ENCODE measurements at places on chromosomes 12 and 14. TPM values are rescaled to one million over a fixed set of nuclear protein-coding genes. Genes with fewer than 3 reads are reported as not detected.
A peak's percentile ranks its signal among the peaks of the same experiment; 100 is the strongest.

GRCh38 chr12:30796313-30796780, 41.6 kb upstream of the CAPRIN2 start:
- peak overlapping the region; percentile 58 for H3K4me3 ChIP-seq
- no peaks in the 10 kb centered on the region for H3K36me3 ChIP-seq
- peaks cover 21% of the 10 kb centered on the region for H3K4me1 ChIP-seq
- H3K27ac ChIP-seq = no peak overlapping the region

DNA sequence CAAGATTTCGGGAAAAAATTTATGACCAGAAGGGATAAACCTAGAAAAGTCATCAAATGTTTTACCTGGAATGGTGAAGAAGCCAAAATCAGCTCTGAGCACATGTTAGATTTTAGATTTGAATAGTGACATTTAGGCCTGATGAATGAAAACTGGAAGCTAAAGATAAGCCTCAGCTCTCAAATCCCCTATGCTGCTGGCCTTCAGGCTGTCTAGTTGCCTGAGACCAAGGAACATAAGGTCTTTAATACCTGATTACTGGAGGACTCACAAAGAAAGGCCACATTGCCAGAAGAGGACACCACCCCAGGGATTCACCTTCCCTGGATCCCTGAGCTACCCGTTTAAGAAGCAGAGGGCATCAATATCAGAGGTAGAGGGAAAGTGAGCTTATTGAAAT, 56.6 kb downstream of the BCL2L14 start:
- no peak for DNase-seq
- H3K36me3 ChIP-seq = no peaks in the 10 kb centered on the region
- no peak overlapping the region for H3K27ac ChIP-seq
- no peak overlapping the region for H3K4me3 ChIP-seq

DNA sequence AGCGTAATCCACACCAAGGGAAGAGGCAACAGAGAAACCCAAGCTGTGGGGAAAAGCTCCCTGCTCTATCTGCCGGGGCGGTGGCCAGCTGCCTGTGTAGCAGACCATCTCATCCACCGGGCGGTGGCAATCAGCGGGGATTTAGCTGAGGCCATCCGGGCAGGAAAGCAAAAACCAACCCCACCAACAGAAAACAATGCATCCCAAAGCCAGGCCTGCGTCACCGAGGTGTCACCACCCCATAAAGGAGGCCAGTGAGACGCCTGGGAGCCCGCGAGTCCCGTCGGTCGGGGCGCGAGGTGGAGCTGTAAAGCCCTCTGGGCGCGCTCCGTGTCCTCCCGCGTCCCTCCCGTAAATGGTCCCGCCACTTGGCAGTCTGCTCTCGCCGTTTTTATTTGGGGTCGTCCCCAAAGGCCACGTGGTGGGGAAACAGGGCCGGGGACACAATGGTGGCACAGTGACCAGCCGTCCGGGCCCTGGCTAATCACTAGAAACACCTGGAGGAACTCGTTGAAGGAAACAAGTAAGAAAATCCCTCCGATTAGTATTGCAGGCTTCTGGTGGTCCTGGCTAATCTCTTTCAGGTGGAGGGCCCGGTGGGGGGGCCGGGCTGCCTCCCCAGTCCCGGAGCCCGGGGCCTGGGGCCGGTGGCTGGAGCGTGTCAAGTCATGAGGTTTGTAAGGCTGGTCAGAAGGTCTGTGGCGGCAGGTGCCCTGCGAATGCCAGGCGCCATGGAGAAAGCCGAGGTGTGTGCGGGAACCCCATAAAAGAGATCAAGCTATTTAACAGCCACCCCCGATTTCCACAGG, 94.7 kb upstream of the GSC start:
- H3K4me3 ChIP-seq = no peak overlapping the region
- H3K4me1 ChIP-seq = no peaks in the 10 kb centered on the region
- no peak overlapping the region for H3K27ac ChIP-seq
- H3K27me3 ChIP-seq = no peaks in the 10 kb centered on the region

GRCh38 chr14:103859416-103860202, 12.2 kb upstream of the PPP1R13B start:
- no peak overlapping the region for H3K4me3 ChIP-seq
- no peaks in the 10 kb centered on the region for H3K27me3 ChIP-seq

DNA sequence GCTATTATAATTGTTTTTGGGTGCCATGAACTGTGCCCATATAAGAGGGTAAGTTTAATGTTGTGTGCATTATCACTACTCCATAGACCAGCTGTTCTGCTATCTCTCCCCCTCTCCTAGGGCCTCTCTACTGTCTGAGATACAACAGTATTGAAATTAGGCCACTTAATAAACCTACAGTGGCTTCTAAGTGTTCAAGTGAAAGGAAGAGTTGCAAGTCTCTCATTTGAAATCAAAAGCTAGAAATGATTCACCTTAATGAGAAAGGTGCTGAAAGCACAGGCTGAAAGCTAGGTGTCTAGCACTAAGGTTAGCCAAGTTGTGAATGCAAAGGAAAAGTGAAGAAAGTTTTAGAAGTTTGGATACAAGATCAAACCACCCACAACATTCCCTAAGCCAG, 168.0 kb downstream of the SLC16A7 start:
- DNase-seq = no peak
- H3K4me3 ChIP-seq = no peak overlapping the region
- H3K36me3 ChIP-seq = no peaks in the 10 kb centered on the region
- no peaks in the 10 kb centered on the region for H3K4me1 ChIP-seq

- peaks cover 96% of the 10 kb centered on the region for H3K36me3 ChIP-seq
- no peak overlapping the region for H3K27ac ChIP-seq
- H3K27me3 ChIP-seq = no peaks in the 10 kb centered on the region
- no peak for DNase-seq
- H3K4me3 ChIP-seq = no peak overlapping the region
- no peaks in the 10 kb centered on the region for H3K4me1 ChIP-seq
Observed at GRCh38 chr12:120764816-120765215, 39.2 kb downstream of the ACADS start.

- no peak overlapping the region for H3K4me3 ChIP-seq
- H3K4me1 ChIP-seq = no peaks in the 10 kb centered on the region
- no peak for DNase-seq
- no peak overlapping the region for H3K27ac ChIP-seq
- H3K36me3 ChIP-seq = peaks cover 87% of the 10 kb centered on the region
Observed at GRCh38 chr12:128928361-128928760, 75.1 kb downstream of the GLT1D1 start.

GRCh38 chr14:24145690-24146452, 539 bp downstream of the PSME2 start:
- peaks cover 34% of the 10 kb centered on the region for H3K4me1 ChIP-seq
- no peaks in the 10 kb centered on the region for H3K27me3 ChIP-seq
- DNase-seq = peak; percentile 29
- peak overlapping the region; percentile 84 for H3K4me3 ChIP-seq

GRCh38 chr12:92136965-92137721, 8.5 kb downstream of the BTG1 start:
- peak overlapping the region; percentile 92 for H3K27ac ChIP-seq
- DNase-seq = peak; percentile 71
- H3K36me3 ChIP-seq = peaks cover 35% of the 10 kb centered on the region
- H3K4me3 ChIP-seq = peak overlapping the region; percentile 92
- no peaks in the 10 kb centered on the region for H3K27me3 ChIP-seq

GRCh38 chr12:90574676-90575075, 380.3 kb downstream of the CCER1 start:
- H3K4me3 ChIP-seq = no peak overlapping the region
- H3K4me1 ChIP-seq = no peaks in the 10 kb centered on the region
- DNase-seq = no peak
- no peak overlapping the region for H3K27ac ChIP-seq
- no peaks in the 10 kb centered on the region for H3K27me3 ChIP-seq

DNA sequence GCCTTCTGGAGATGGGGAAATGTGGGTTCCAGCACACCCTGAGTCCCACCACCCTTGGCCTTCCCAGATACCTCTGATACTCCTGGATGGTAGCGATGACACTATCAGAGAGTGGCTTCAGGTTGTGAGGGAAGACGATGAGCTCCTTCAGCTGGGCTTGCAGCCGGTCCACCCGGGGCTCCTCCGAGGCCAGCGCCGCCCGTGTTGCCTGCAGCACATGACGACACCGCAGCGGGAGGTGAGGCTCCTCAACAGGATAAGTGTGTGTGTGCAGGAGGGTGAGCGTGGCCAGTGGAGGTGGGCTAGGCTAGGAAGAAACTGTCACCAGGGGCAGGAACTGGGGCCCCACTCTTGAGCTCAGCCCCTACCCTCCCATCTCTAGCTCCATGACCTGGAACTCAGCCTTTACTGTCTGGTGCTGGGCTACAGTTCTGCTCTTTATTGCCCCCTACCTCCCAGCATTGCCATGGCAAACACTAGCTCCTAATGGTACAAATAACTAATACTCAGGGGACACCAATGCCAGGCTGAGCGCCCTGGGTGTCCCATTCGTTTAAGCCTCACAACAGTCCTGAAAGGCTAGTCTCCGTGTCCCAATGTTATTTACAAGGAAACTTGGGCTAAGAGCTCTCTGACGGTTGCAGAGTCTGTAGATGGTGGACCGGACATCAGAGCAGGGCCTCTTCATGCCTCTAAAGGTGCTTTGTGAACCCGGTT, 64.1 kb downstream of the SYNE3 start:
- H3K36me3 ChIP-seq = peaks cover 100% of the 10 kb centered on the region
- H3K27me3 ChIP-seq = no peaks in the 10 kb centered on the region
- no peaks in the 10 kb centered on the region for H3K4me1 ChIP-seq
- no peak overlapping the region for H3K4me3 ChIP-seq

DNA sequence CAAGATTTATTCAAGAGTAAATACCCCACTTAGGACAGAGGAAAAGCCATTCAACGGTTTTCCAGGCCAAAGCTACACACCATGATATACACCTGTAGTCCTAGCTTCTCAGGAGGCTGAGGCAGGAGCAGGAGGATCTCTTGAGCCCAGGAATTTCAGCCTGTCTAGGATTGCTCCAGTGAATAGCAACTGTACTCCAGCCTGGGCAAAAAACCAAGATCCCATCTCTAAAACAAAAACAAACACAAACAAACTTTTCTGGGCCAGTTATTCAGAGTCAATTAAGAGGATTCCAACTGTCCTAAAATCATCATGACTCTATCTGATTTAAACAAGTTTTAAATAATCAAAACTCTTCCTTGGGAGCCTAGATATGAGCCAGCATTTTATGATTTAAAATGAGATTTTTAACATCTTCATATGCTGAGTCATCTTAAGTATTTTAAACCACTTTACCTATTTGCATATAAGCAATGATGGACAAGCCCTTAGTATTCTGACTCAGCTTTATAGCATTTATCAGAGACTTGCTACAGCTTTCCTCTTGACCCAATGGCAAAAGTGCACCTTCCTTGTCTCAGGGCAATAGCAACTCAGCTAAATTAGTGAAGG, 77.1 kb downstream of the KCNMB4 start:
- no peaks in the 10 kb centered on the region for H3K36me3 ChIP-seq
- H3K27ac ChIP-seq = no peak overlapping the region
- no peaks in the 10 kb centered on the region for H3K4me1 ChIP-seq
- H3K4me3 ChIP-seq = no peak overlapping the region

- H3K36me3 ChIP-seq = no peaks in the 10 kb centered on the region
- no peaks in the 10 kb centered on the region for H3K4me1 ChIP-seq
- no peak overlapping the region for H3K4me3 ChIP-seq
- DNase-seq = no peak
- H3K27me3 ChIP-seq = no peaks in the 10 kb centered on the region
- no peak overlapping the region for H3K27ac ChIP-seq
Observed at GRCh38 chr14:40581264-40581663, 1025.4 kb upstream of the LRFN5 start.

DNA sequence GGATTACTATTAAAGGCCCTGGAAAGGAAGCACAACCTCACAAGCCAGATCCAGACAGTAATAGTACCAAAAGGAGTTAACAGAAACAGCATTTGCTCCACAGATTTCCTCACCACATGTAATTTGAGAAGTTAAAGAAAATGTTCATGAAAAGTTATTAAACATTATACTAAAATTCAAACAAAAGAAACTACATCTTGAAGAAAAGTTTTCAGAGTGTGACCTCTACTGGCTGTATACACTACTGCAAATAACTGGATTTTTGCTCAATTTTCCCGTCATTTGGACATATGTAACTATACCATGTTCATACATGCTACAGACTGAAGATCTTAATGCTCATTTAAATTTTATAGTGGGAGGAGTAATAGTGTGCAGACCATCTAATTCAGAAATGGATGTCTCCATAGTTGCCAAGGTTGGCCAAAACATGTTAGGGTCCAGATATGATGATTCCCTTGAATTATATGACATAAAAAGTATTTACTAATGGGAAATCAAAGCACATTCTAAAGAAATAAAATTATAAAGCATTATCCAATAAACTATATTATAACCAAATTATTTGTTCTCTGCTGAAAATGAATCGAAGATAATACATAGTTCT, 5.6 kb downstream of the KRR1 start:
- peak; percentile 28 for DNase-seq
- peaks cover 58% of the 10 kb centered on the region for H3K36me3 ChIP-seq
- H3K27me3 ChIP-seq = no peaks in the 10 kb centered on the region
- H3K4me1 ChIP-seq = peaks cover 8% of the 10 kb centered on the region

- H3K36me3 ChIP-seq = no peaks in the 10 kb centered on the region
- no peaks in the 10 kb centered on the region for H3K27me3 ChIP-seq
- H3K4me1 ChIP-seq = peaks cover 12% of the 10 kb centered on the region
- no peak for DNase-seq
Observed at GRCh38 chr14:59823179-59823578, 47.4 kb downstream of the RTN1 start.

DNA sequence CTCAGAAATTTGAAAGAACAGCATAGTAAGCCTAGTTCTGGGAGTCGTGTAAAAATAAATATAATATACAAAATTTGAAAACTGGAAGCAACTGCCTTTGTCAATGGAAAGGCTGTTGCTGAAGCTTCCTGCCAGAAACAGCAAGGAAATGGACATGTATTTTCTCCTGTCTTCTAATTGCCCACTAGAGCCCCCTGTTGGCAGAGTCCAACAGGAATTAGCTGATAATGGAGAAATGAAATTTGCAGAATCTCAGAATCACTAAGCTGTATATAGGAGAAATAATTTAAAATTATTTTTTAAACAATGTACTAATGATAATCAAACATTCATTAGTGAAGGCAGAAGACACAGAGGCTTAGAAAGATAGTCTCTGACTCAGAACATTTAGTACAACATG, 414.8 kb downstream of the SLC6A15 start:
- H3K36me3 ChIP-seq = no peaks in the 10 kb centered on the region
- H3K4me3 ChIP-seq = no peak overlapping the region
- H3K4me1 ChIP-seq = no peaks in the 10 kb centered on the region
- no peak for DNase-seq

- no peak for DNase-seq
- no peaks in the 10 kb centered on the region for H3K27me3 ChIP-seq
- H3K27ac ChIP-seq = no peak overlapping the region
- no peaks in the 10 kb centered on the region for H3K4me1 ChIP-seq
- H3K4me3 ChIP-seq = no peak overlapping the region
- H3K36me3 ChIP-seq = no peaks in the 10 kb centered on the region
Observed at GRCh38 chr14:44820230-44820964, 141.3 kb downstream of the KLHL28 start.

Gene KRT77
- polyA plus RNA-seq = not detected

Gene IFNG-AS1
- polyA plus RNA-seq = not detected

Gene TSPAN11
- polyA plus RNA-seq = not detected

Gene HAL
- polyA plus RNA-seq = 22.3 TPM

Gene DBX2
- polyA plus RNA-seq = not detected

Gene TXNDC16
- polyA plus RNA-seq = 3.8 TPM

Gene LUM
- polyA plus RNA-seq = not detected
